ENCODE measurements at places on chromosomes 6 and 20. TPM values are rescaled to one million over a fixed set of nuclear protein-coding genes. Genes with fewer than 3 reads are reported as not detected.

The MSH5 gene
- 4.2 TPM for total RNA-seq

The ASIP gene
- total RNA-seq = not detected

The DDX39B gene
- 272 TPM for total RNA-seq

The OVOL2 gene
- total RNA-seq = not detected

The SNAP25 gene
- total RNA-seq = 2.1 TPM

The C6orf58 gene
- 0.35 TPM for total RNA-seq

The C6orf118 gene
- total RNA-seq = not detected

The RBPJL gene
- not detected for total RNA-seq

The PI16 gene
- total RNA-seq = 0.35 TPM

The TRIM40 gene
- total RNA-seq = not detected

The TRPC4AP gene
- total RNA-seq = 78.0 TPM

The NCR2 gene
- total RNA-seq = not detected

The NOTCH4 gene
- 0.70 TPM for total RNA-seq

The B3GAT2 gene
- total RNA-seq = not detected

The PDE7B gene
- 7.5 TPM for total RNA-seq

The EYA2 gene
- total RNA-seq = 0.94 TPM

The SLC22A16 gene
- not detected for total RNA-seq

The BIRC7 gene
- total RNA-seq = not detected

The FHL5 gene
- 0.17 TPM for total RNA-seq

The CDC40 gene
- total RNA-seq = 13.6 TPM

The SMOC2 gene
- total RNA-seq = 2.9 TPM

The ZKSCAN3 gene
- 1.7 TPM for total RNA-seq

The DLL1 gene
- total RNA-seq = not detected

The HCRTR2 gene
- not detected for total RNA-seq

The NRN1 gene
- not detected for total RNA-seq

The MUC21 gene
- not detected for total RNA-seq

The SSTR4 gene
- total RNA-seq = not detected

The PTCRA gene
- total RNA-seq = not detected

The TBC1D7 gene
- 13.7 TPM for total RNA-seq

The SAMD5 gene
- 1.3 TPM for total RNA-seq

The MOXD1 gene
- total RNA-seq = 27.5 TPM

The CCM2L gene
- total RNA-seq = not detected

The FAM83C gene
- not detected for total RNA-seq

The SLC24A3 gene
- 1.5 TPM for total RNA-seq

The ZNF165 gene
- under 0.01 TPM for total RNA-seq

The BAG2 gene
- 12.2 TPM for total RNA-seq

The LIN28B gene
- not detected for total RNA-seq

Data from pericardium fibroblast (primary cell).